ENCODE measurements at places on chromosomes 4 and X.

GRCh38 chr4:55756208-55756607 lies 63.4 kb upstream of the EXOC1L start:
- no peak for DNase-seq

GRCh38 chr4:66991521-66991920 lies 553.8 kb downstream of the CENPC start:
- no peak for DNase-seq

- DNase-seq, result no peak
These were observed 668.2 kb upstream of the NDST4 start for GRCh38 chr4:115781528-115782146.

DNA sequence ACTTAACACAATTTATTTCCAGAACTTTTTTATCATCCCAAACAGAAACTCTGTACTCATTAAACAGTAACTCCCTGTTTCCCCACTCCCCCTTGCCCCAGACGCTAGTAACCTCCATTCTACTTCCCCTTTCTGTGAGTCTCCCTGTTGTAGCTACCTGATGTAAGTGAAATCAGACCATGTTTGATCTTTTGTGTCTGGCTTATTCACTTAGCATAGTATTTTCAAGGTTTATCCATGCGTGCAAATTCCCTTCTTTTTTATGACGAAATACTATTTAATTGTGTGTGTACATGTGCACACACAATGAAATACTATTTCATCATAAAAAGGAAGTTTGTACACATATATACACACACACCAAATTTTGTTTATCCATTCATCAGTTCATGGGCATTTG lies 5.2 kb downstream of the PKD2 start:
- no peak for DNase-seq

- no peak for DNase-seq
These were observed 85.9 kb upstream of the PAK3 start for GRCh38 chrX:111010111-111010510.

DNA sequence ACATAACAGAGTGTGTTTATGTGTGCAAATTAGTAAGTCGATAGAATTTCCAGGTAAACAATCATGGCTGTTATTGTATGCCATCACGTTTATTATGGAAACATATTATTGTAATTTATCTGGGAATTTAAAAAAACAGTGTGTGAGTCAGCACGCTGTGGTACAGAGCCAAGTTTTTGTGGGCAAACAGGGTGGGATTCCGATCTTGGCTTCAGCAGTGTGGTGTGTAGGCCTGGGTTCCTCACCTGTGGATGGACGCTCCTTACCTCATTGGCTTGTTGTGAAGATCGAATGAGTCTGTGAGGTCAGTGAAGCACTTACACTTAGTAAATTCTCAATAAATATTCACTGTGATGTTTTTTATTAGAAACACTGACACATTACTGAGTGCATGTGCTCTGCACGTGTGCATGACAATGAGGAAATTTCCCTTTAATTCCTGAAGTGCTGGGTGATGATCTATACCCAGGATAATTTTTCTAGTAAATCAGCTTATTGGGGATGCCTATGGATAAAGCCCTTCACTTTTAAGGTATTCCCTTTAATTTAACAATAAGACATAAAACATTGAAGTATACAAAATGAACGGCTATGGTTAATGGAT lies 36.4 kb downstream of the SLIT2 start:
- DNase-seq, result no peak
